ENCODE measurements at places on chromosomes 2 and 18. TPM values are rescaled to one million over a fixed set of nuclear protein-coding genes. Genes with fewer than 3 reads are reported as not detected.

ARHGAP25 gene
- 0.47 TPM for total RNA-seq

OLA1 gene
- 86.7 TPM for total RNA-seq

FSHR gene
- under 0.01 TPM for total RNA-seq

TBR1 gene
- not detected for total RNA-seq

TTR gene
- total RNA-seq, result not detected
